ENCODE measurements at places on chromosomes 2 and 18. TPM values are rescaled to one million over a fixed set of nuclear protein-coding genes. Genes with fewer than 3 reads are reported as not detected.

ZC3H6 gene
- 14.0 TPM for total RNA-seq

IL36A gene
- not detected for total RNA-seq

SPR gene
- total RNA-seq: 1.7 TPM

DNAH7 gene
- total RNA-seq: 0.56 TPM

ARHGAP25 gene
- total RNA-seq: 1.4 TPM

IL1R2 gene
- not detected for total RNA-seq

EVX2 gene
- 0.76 TPM for total RNA-seq

RAB1A gene
- 161 TPM for total RNA-seq

LPIN2 gene
- total RNA-seq: 7.6 TPM

ATP8B1 gene
- total RNA-seq: 0.07 TPM

TXNDC2 gene
- total RNA-seq: not detected

FTCDNL1 gene
- 0.74 TPM for total RNA-seq

- no peak overlapping the region for H3K27ac ChIP-seq
- DNase-seq: no peak
- no peaks in the 10 kb centered on the region for H3K27me3 ChIP-seq
- no peak overlapping the region for H3K4me3 ChIP-seq
Measured at GRCh38 chr2:179417436-179417949, 152.9 kb upstream of the SESTD1 start.

- DNase-seq: no peak
- no peaks in the 10 kb centered on the region for H3K36me3 ChIP-seq
- no peak overlapping the region for H3K27ac ChIP-seq
- no peak overlapping the region for H3K4me3 ChIP-seq
- peaks cover 4% of the 10 kb centered on the region for H3K4me1 ChIP-seq
Measured at GRCh38 chr2:127411653-127412369, 6.4 kb upstream of the PROC start.

GRCh38 chr2:55232084-55232862 lies at the start of the genes CLHC1 and RPS27A:
CLHC1 (minus strand) TSS chr2:55232293; CDS start chr2:55222411, 9,882 bp downstream.
RPS27A (plus strand) TSS chr2:55232688; CDS start chr2:55232825, 137 bp downstream.
- H3K4me3 ChIP-seq: peak within 1 kb of the TSS; percentile 100
- H3K27ac ChIP-seq: peak within 1 kb of the TSS; percentile 96
- peaks cover 11% of the 10 kb centered on the region for H3K27me3 ChIP-seq

DNA sequence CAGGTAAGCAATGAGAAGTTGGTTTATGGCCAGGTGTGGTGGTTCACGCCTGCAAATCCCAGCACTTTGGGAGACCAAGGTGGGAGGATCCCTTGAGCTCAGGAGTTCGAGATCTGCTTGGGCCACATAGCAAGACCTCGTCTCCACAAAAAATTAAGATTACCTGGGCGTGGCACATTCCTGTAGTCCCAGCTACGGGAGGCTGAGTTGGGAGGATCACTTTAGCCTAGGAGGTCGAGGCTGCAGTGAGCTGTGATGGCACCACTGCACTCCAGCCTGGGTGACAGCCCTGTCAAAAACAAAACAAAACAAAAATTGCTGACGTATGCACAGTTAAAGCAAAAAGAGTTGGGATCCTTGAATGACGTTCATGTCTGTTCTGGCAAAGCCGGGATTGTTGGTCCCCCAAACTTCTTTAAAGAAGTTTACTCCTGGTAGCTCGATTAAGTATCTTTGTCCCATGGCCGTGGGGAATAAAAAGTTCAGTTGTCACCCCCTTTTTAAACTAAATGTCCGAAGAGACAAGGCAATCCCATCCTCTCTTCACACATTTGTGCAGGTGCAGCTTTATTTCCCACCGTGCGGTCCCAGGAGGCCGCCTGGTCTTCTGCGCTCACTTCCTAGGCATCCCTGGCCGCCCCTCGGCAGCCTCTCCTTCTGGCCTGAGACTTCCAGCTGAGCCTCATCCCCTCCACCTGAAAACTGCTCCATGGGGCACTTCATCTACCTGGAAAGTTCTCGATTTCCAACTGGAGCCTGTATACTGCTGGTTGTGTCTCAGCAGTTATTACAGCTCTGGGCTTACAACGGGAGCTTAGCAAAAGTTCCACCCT lies 762 bp upstream of the SPOPL start:
- DNase-seq: peak; percentile 33
- no peaks in the 10 kb centered on the region for H3K36me3 ChIP-seq
- peaks cover 1% of the 10 kb centered on the region for H3K4me1 ChIP-seq
- H3K4me3 ChIP-seq: peak overlapping the region; percentile 88
- peak overlapping the region; percentile 78 for H3K27ac ChIP-seq

GRCh38 chr2:85154048-85154753 lies 21.0 kb downstream of the TCF7L1 start:
- H3K27me3 ChIP-seq: no peaks in the 10 kb centered on the region
- no peaks in the 10 kb centered on the region for H3K36me3 ChIP-seq
- no peak overlapping the region for H3K4me3 ChIP-seq
- H3K27ac ChIP-seq: no peak overlapping the region
- no peak for DNase-seq

- no peak overlapping the region for H3K27ac ChIP-seq
- no peak overlapping the region for H3K4me3 ChIP-seq
- no peak for DNase-seq
- peaks cover 6% of the 10 kb centered on the region for H3K36me3 ChIP-seq
- H3K4me1 ChIP-seq: peaks cover 50% of the 10 kb centered on the region
Measured at GRCh38 chr2:134408386-134408785, 154.5 kb downstream of the MGAT5 start.

GRCh38 chr18:3875376-3875775 lies 425.4 kb downstream of the TGIF1 start:
- no peak for DNase-seq
- H3K4me3 ChIP-seq: no peak overlapping the region
- peaks cover 5% of the 10 kb centered on the region for H3K4me1 ChIP-seq
- no peaks in the 10 kb centered on the region for H3K27me3 ChIP-seq

GRCh38 chr2:13002536-13003331 lies 286.0 kb downstream of the TRIB2 start:
- H3K27me3 ChIP-seq: peaks cover 2% of the 10 kb centered on the region
- no peak overlapping the region for H3K4me3 ChIP-seq
- no peak overlapping the region for H3K27ac ChIP-seq
- no peaks in the 10 kb centered on the region for H3K36me3 ChIP-seq

DNA sequence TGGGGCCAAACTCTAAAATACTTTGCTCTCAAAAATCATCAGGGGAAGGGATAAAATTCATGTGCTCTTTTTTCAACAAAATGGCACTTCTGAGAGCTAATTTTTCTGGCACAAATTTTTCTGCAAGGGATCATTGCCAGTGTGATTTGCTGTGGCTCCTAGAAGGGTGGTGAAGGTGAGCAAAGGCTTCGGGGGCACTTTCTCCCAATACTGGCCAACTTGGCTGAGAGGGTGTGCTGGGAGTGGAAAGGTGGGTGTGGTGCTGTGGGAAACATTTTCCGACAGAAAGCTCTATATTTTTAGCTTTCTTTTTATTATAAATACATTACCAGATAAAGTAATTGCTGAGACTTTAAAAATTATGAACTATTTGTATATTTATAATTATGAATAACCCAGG lies 419 bp downstream of the SMYD1 start:
- peaks cover 10% of the 10 kb centered on the region for H3K4me1 ChIP-seq
- no peak overlapping the region for H3K4me3 ChIP-seq
- no peak overlapping the region for H3K27ac ChIP-seq
- H3K36me3 ChIP-seq: no peaks in the 10 kb centered on the region
- DNase-seq: no peak
- no peaks in the 10 kb centered on the region for H3K27me3 ChIP-seq

- H3K4me3 ChIP-seq: no peak overlapping the region
- DNase-seq: no peak
- no peaks in the 10 kb centered on the region for H3K4me1 ChIP-seq
- H3K27ac ChIP-seq: no peak overlapping the region
- H3K27me3 ChIP-seq: no peaks in the 10 kb centered on the region
Measured at GRCh38 chr2:206890179-206890578, 49.1 kb upstream of the CPO start.

- no peak for DNase-seq
- no peak overlapping the region for H3K4me3 ChIP-seq
- no peaks in the 10 kb centered on the region for H3K36me3 ChIP-seq
- H3K27ac ChIP-seq: no peak overlapping the region
- H3K27me3 ChIP-seq: no peaks in the 10 kb centered on the region
Measured at GRCh38 chr18:58668211-58668610, 3.1 kb upstream of the MALT1 start.

- no peak overlapping the region for H3K4me3 ChIP-seq
- H3K27ac ChIP-seq: no peak overlapping the region
- DNase-seq: no peak
- H3K36me3 ChIP-seq: no peaks in the 10 kb centered on the region
- H3K4me1 ChIP-seq: no peaks in the 10 kb centered on the region
Measured at GRCh38 chr2:40877734-40878288, 425.9 kb upstream of the SLC8A1 start.

GRCh38 chr18:7541835-7542234 lies 25.3 kb upstream of the PTPRM start:
- H3K4me3 ChIP-seq: no peak overlapping the region
- H3K27ac ChIP-seq: no peak overlapping the region
- H3K36me3 ChIP-seq: no peaks in the 10 kb centered on the region
- H3K27me3 ChIP-seq: no peaks in the 10 kb centered on the region

GRCh38 chr18:36086186-36086585 lies 18.8 kb upstream of the RPRD1A start:
- no peaks in the 10 kb centered on the region for H3K4me1 ChIP-seq
- H3K27ac ChIP-seq: no peak overlapping the region
- H3K36me3 ChIP-seq: peaks cover 21% of the 10 kb centered on the region
- no peak for DNase-seq
- no peak overlapping the region for H3K4me3 ChIP-seq

DNA sequence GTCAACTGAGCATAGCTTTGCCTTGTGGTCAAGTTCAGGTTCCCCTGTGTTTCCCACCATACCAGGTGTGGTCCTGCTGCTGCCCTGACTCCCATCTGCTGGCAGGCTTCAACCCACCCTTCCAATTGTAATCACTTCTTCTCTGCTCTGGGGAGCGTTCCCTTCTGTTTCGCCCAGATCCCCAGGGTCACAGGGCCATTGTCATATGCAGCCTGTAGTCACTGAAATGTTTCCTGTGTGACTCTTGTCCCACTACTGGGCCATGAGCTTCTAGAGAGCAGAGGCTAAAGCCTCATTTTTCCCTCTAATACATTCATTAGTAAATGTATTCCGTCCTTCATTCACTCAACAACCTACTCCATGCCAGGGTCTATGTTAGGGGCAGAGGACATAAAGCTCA lies 75.0 kb upstream of the LAPTM4A start:
- DNase-seq: no peak
- H3K27me3 ChIP-seq: peaks cover 3% of the 10 kb centered on the region
- H3K4me3 ChIP-seq: no peak overlapping the region
- no peak overlapping the region for H3K27ac ChIP-seq

DNA sequence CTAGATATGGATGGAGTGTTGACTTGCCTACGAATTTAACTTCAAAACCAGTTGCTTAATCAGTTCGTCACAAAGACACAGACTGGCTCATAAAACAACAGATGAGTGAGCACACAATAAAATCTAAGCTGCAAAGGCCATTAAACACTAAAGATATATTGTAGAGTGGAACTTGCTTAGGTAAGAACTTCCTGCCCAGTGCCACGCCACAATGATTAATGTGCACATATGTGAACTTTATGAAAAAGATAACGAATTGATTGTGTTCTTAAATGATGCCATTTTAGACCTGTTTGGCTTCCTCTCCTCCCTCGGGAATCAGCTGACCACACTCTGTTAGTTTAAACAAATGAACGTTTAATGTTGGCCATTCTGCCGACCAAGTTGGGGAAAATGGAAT lies 2031.3 kb upstream of the CELF4 start:
- no peaks in the 10 kb centered on the region for H3K36me3 ChIP-seq
- no peak for DNase-seq
- no peaks in the 10 kb centered on the region for H3K27me3 ChIP-seq
- H3K27ac ChIP-seq: peak overlapping the region; percentile 70
- peaks cover 26% of the 10 kb centered on the region for H3K4me1 ChIP-seq

DNA sequence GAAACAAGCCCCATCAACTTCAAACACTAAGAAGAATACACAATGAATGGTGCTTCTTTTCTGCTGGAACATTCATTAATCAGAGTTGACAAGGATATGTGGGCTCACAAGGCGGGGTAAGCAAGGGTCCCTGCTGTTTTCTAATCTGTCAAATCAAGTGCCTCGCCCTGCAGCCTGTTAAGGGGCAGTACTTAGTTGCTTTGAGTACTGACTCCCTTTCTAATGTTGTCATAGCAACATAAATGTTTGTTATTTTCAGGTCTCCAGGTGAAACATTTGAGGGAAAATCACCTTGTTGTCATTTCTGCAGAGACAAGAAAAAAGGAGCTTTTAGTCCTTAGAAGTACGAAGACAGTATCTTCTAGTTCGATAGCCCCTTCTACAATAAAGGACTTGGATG lies 284.7 kb upstream of the PKDCC start:
- peaks cover 3% of the 10 kb centered on the region for H3K27me3 ChIP-seq
- DNase-seq: no peak
- no peak overlapping the region for H3K4me3 ChIP-seq
- H3K36me3 ChIP-seq: no peaks in the 10 kb centered on the region
- H3K4me1 ChIP-seq: peaks cover 3% of the 10 kb centered on the region

DNA sequence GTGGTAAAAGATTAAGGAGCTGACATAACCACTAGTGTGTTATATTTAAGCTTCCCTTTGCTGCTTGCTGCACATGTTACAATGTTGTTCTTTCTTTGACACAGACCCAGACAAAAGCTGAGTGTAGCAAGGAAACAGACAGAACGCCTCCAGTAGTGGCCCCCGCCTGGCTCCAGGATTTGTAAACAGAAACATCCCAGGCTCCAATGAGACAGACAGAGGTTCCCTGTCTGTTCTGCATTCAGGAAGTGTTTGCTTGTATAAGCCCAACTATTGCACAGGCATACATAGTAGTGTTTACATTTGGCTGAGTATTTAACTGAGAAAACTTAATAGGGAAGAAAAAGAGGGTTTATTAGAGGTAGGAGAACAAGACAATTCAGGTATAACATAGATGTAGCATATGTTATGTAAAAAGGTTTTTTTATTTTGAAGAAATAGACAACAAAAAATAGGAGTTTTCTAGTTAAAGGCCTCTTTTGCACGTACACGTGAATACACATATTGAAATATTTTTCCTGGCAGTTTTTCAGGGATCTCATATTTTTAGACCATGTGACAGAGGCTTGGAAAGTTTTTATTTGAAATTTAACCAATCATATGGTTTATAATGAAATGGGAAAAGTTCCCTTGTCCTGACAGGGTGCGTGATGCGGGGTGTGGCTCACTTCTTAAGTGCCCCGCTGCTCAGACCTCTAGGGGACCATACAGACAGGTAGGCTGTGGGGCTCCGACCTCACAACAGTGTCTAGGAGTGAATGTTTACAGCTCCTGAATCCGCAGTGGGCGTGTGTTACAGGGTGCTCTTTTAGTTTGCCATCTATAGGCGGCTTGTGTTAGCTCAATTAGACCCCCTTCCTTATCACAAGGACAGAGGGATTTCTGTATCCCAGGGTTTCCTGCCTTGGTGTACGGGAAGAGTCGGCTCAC lies 118.4 kb downstream of the BMPR2 start:
- DNase-seq: no peak
- no peak overlapping the region for H3K27ac ChIP-seq
- H3K27me3 ChIP-seq: peaks cover 1% of the 10 kb centered on the region
- H3K4me1 ChIP-seq: peaks cover 13% of the 10 kb centered on the region
- no peaks in the 10 kb centered on the region for H3K36me3 ChIP-seq

DNA sequence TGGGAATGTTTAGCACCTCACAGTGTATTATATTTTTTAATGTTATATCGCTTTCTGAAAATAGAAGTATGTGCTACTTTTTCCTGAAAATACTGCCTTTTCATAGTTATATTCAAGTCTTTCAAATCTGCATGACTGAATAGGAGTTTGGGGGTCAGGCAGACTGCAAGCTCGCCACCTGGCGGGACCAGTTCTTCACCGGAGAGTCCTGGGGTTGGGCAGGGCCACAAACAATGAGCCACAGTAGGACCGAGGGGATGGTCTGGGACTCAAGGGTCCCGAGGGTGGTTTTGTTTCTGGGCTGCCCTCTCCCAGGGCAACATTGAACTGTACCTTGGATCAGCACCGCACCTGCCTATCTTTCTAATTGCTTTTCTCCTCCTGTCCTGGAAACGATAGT lies 70.6 kb downstream of the VWA3B start:
- DNase-seq: peak; percentile 22
- no peaks in the 10 kb centered on the region for H3K27me3 ChIP-seq
- peaks cover 12% of the 10 kb centered on the region for H3K4me1 ChIP-seq
- H3K27ac ChIP-seq: no peak overlapping the region
- no peaks in the 10 kb centered on the region for H3K36me3 ChIP-seq

All from glutamatergic neuron (in vitro differentiated cells).